K562 (cell line): ENCODE measurements at places on chromosomes 3 and 15. TPM values are rescaled to one million over a fixed set of nuclear protein-coding genes. Genes with fewer than 3 reads are reported as not detected.

DNA sequence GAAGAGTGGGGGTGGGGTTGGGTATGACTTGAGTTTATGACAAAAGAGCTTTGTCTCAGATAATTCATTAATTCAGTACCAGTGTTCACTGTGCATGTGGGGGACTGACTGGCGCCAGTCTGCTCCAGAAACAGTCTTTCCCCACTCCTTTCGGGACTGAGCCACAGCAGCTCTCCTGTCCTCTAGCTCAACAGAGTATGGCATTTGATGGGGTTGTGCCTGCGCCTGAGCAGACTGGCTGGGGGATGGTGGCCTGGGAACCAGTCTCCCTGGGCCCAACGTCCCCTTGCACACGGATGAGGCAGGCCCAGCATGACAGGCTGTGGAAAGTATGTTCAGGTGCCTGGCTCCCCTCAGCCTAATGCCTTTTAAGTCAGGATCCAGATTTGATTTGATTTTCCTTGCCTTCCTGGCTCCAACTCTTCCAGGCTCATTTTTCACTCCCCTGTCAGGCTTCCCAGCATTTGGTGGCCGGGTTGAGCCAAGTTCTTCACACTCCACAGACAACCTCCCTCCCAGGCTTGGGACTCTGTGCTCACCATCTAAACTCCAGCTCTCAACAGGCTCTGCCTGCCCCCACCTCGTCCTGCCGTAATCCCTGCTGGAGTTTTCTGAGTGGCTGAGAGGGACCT lies 105.0 kb downstream of the MYLK start:
- no peaks in the 10 kb centered on the region for H3K4me1 ChIP-seq
- no peaks in the 10 kb centered on the region for H3K36me3 ChIP-seq
- no peaks in the 10 kb centered on the region for H3K27me3 ChIP-seq
- no peak overlapping the region for H3K27ac ChIP-seq
- H3K4me3 ChIP-seq, result no peak overlapping the region

The REC114 gene
- polyA plus RNA-seq, result not detected in 2 replicates

DNA sequence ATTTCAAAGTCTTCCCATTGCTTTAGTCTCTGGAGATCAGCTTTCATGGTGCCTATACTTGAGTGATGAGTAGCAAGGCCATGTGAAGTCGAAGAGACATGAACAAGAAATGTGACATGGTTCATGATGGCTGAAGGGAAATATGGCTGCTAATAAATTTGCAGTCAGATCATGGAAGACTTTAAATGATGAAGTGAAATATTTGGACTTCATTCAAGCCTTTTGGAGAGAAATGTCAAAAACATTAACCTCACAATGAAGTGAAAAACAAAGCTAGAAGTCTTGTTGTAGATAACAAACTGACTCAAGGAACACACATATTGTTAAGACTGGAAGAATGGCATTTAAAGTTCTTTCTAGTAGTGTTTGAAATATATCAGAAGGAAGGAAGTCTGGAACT lies 120.3 kb upstream of the CCDC54 start:
- no peak overlapping the region for H3K4me3 ChIP-seq
- H3K4me1 ChIP-seq, result no peaks in the 10 kb centered on the region
- H3K27me3 ChIP-seq, result no peaks in the 10 kb centered on the region; the same call in 1 of the 2 replicates
- DNase-seq, result no peak
- no peak overlapping the region for H3K27ac ChIP-seq

GRCh38 chr3:188964957-188965356 lies 206.8 kb upstream of the TPRG1 start:
- DNase-seq, result no peak
- H3K4me1 ChIP-seq, result no peaks in the 10 kb centered on the region
- no peaks in the 10 kb centered on the region for H3K36me3 ChIP-seq
- no peak overlapping the region for H3K27ac ChIP-seq
- no peak overlapping the region for H3K4me3 ChIP-seq

GRCh38 chr3:27138562-27138961 lies 230.6 kb downstream of the NEK10 start:
- no peak for DNase-seq
- no peak overlapping the region for H3K4me3 ChIP-seq
- H3K27ac ChIP-seq, result no peak overlapping the region
- no peaks in the 10 kb centered on the region for H3K36me3 ChIP-seq
- H3K4me1 ChIP-seq, result no peaks in the 10 kb centered on the region
